NCI-H524 (cell line): ENCODE measurements at places on chromosomes 7 and 10.

GRCh38 chr7:74037609-74038008 lies 9.6 kb downstream of the ELN start:
- no peak for DNase-seq

DNA sequence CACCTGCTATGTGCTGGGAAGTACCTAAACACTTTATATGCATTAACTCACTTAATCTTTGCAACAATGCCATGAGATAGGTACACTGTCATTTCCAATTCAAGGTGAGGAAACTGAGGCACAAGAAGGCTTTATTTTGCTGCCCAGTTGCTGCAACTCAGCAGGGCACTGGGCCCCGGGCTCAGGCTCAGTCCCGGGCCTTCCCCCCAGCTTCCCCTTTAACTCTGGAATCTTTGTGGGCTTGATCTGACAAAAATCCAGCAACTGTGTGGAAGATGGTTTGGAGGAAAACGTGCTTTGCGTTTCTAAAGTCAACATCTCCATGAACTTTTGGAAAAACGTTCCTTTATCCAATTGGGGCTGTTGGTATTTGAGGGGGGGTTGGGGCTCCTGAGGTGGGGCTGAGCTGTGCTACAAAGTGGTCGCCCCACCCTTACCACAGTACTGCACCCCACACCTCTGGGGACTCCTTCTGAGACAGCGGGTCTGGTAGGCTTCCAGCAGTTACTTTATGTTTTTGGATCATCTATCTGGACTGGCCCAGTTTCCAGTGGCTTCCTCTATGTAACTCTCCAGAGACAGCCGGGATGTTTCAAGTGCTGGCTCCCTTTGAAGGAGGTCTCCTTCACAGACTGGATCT lies 40.5 kb upstream of the CAMK1D start:
- DNase-seq = no peak

DNA sequence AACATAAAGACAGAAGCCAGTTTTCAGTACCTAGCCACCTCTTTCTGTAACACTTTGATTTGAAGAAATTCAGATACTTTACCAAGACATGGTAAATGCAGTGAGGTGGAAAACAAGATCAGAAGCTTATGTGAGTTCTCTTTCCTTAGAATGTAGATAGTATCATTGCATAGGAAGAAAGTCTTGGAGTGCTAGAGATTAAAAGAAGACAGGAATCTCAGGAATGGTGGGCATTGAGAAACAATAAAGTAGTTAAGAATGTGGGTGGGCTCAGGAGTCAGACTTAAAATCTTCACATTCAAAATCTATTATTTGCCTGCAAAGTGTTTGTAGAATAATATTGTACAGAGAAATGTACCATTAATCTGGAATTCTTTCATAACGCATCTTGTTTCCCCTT lies 58.9 kb downstream of the POLL start:
- DNase-seq = no peak

GRCh38 chr7:77897004-77897547 lies 98.5 kb downstream of the PHTF2 start:
- no peak for DNase-seq

- DNase-seq = no peak
Measured at GRCh38 chr10:128418819-128419218, 292.6 kb upstream of the MKI67 start.

GRCh38 chr7:97798046-97799019 lies 66.4 kb downstream of the TAC1 start:
- DNase-seq = no peak

- DNase-seq = no peak
Measured at GRCh38 chr7:81604808-81605174, 165.1 kb downstream of the HGF start.

- DNase-seq = no peak
Measured at GRCh38 chr7:87712571-87712970, 84.4 kb downstream of the RUNDC3B start.
